GM06990 (cell line): ENCODE measurements at places on chromosomes 12 and 14.

DNA sequence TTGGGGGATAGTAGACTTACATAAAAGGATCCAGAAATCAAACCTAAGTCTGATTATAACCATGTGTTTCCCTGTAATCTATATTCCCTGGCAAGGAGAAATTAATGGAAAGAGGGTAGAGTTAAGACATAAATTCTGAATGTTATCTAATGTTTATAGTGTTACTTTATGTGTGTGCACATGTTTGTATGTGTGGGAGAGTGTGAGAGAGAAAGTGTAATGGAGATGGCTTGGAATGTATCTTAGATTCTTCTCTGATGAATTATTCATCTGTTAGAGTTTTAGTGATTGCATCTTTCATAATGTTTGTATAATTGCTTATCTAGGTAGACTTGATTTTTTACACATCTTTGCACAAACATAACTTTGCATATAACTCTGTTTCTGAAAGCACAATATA lies 490.9 kb downstream of the FLRT2 start:
- DNase-seq, result no peak

- no peak for DNase-seq
Observed at GRCh38 chr12:105384220-105384619, 53.7 kb downstream of the C12orf75 start.

GRCh38 chr12:59624732-59625460 lies 29.1 kb downstream of the SLC16A7 start:
- no peak for DNase-seq

- DNase-seq, result no peak
Observed at GRCh38 chr14:68951800-68952530, 27.1 kb downstream of the ACTN1 start.

DNA sequence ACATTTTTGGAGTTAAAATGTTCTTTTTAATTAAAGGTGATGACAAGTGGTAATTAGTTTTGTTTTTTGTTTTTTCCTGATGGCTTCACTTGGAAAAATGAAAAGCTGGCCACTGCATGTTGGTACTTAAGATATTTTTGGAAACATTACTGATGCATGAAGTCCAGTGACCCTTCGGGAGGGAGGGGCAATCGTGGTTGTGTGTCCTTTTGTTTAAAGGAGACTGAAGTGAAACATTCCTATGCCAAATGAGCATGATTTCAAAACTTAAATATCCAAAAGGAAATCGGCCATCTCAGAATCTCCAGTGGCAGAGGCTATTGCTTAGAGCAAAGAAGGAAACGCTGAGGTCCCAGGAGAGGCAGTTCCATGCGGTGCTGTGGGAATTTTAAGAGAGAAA lies 20.1 kb downstream of the LTBP2 start:
- no peak for DNase-seq

DNA sequence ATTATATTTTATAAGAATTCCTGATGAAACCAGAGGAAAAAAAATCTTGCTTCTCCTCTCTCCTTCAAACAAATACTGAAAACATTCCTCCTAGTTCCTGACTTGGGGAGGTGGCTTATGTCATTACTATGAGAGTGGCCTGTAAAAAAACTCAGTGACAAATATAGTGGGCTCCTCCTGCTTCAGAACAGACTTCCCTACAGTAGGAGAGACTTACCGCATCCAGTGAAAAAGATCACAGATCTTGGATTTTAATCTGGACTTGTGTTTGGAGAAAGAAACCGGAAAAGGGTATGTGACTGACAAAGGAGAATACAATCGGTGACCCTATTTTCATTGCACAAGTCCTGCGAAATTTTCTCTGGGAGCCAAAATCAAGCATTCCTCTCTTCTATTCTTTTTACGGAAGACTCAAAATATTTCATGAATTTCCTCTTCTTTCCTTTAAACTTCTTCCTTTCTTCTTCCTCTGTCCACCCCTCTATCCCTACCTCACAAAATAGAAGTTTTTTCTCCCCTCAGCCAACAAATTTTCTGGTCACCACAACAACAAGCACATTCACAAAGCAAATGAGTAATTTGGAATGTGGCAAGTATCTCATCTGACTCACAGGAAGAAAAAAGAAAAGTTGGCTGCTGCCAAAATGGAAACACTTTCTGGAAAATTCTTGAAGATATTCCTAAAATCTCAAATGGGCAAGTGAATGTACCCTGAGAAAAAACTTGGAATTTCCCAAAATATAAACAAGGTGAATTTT lies 185.1 kb upstream of the CDKN3 start:
- DNase-seq, result no peak
